ENCODE measurements at places on chromosomes 1 and 21.

DNA sequence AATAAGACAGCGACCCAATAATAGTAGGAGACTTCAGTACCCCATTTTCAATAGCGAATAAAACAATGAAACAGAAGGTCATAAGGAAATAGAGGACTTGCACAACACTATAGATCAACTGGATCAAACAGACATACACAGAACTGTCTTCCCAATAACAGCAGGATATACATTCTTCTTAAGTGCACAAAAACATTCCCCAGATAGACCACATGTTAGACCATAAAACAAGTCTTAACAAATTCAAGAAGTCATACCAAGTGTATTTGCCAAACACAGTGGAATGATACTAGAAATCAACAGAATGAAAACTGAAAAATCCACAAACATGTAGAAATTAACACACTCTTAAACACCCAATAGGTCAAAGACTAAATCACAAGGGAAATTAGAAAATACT lies 78.0 kb downstream of the LBR start:
- DNase-seq: no peak

DNA sequence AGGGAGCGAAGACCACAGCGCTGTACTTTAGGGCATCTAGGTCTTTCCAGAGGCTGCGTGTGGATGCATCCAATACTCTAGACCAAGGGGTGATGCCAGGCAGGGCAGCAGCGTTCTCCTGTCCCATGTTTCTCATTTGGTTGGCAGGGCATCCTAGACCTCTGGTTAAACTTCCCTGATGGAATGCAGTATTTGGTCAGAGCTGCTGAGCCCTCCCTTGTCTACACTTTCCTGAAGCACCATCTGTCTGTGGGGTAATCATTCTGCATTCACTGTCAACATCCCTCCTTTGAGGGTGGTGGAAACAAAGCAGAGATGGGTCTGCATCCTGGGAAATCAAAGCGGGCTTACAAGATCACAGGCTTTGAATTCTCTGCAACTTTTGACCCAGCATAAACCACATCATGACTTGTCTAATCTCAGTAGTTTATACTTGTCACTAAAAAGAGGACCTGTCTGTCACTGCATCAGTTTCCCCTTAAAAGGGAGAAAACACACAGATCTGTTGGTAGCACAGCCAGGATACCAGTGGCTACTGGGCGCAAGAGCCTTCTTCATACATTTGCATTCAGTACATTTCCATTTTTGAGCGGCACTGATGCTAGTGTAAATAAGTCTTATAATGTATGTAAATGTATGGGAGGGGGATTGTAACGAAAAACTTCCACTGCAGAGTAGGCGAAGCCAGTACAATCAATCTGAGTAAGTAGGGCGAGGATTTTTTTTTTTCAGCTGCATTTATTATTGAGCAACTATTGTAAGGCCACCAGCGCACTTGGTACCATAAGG lies 106.3 kb downstream of the GALNT2 start:
- DNase-seq: no peak

GRCh38 chr1:222955964-222956363 lies 141.1 kb downstream of the DISP1 start:
- no peak for DNase-seq

GRCh38 chr1:226029568-226030225 lies 30.6 kb upstream of the SDE2 start:
- DNase-seq: no peak

- no peak for DNase-seq
Observed at GRCh38 chr1:115262886-115263285, 75.2 kb downstream of the NGF start.

DNA sequence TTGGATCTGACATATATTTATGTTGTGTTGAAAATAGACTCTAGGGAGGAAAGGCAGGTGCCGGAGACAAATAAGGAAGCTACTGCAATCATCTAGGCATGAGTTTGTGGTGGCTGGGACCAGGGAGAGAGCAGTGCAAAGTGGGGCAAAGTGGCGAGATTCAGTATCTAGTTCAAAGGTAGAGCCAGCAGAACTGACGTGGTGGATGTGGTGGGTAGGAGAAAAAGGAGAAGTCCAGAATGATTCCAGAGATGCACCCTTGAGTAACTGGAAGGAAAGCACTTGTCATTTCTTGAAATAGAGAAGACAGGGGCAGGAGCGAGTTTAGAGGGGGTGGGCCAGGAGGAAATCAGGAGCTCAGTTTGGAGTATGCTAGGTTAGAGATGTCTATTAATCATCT lies 275.2 kb downstream of the KAZN start:
- DNase-seq: no peak
